ENCODE measurements at places on chromosomes 3 and 15.

DNA sequence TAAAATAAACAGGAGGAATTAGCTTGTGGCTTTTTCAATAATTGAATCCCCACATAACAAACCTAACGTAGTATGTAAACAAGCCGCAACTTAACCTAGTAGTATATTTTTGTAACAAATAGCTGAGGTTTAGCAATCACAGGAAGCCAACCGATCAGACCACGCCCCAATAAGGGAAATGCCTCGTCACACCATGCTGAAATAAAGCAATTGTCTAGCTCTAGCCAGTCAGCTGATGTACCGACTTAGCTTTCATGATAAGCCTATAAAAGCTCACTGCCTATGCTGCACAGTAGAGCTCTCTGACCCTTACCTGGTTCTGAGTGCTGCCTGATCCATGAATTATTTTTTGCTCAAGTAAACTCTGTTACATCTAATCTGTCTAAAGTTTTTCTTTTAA is 208.9 kb downstream of the ROBO1 start:
- no peak for DNase-seq

DNA sequence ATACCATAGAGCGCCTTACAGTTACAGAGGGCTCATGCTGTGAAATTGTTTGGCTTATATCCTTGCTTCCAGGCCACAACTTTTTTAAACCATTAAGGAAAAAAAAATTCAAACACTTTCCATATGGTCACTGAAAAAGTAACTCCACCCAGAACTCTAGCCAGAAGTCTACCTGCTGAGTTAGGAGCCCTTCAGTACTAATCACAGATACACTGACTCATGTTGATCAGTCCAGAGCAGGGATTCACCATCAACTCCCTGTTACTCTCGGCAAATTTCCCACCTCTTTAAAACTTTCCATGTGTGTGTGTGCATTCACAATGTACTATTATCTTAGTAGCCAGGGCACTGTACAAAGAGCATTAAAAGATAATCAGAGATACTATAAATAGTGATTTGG is 372.8 kb downstream of the MAGI1 start:
- DNase-seq: no peak

DNA sequence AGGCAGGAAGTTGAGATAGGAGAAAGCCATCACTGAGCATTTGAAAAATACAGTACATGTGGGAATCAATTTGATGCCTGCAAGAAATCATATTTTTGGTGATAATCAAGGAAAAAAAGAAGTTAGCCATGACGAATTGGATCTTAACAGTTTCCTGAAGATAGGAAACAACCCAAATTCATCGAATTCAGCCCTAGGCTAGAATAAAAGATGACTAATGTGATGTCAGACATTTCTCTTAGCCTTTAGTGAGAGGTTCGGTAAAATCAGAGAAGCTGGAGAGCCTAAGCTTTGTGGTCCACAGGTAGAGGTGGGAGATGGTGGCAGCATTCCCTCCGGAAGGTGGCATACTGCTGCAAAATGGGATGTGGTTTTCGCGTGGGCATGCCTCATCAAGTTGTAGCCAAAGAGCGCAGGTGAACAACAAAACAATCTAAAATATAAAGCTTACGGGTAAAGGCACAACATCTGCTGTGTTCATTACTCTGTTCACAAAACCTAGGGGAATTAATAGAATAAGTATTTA is 144.1 kb upstream of the ALCAM start:
- no peak for DNase-seq

GRCh38 chr3:4340411-4341335 is 37.5 kb downstream of the SETMAR start:
- no peak for DNase-seq

GRCh38 chr15:90287101-90287500 is 21.6 kb downstream of the NGRN start:
- DNase-seq: no peak

DNA sequence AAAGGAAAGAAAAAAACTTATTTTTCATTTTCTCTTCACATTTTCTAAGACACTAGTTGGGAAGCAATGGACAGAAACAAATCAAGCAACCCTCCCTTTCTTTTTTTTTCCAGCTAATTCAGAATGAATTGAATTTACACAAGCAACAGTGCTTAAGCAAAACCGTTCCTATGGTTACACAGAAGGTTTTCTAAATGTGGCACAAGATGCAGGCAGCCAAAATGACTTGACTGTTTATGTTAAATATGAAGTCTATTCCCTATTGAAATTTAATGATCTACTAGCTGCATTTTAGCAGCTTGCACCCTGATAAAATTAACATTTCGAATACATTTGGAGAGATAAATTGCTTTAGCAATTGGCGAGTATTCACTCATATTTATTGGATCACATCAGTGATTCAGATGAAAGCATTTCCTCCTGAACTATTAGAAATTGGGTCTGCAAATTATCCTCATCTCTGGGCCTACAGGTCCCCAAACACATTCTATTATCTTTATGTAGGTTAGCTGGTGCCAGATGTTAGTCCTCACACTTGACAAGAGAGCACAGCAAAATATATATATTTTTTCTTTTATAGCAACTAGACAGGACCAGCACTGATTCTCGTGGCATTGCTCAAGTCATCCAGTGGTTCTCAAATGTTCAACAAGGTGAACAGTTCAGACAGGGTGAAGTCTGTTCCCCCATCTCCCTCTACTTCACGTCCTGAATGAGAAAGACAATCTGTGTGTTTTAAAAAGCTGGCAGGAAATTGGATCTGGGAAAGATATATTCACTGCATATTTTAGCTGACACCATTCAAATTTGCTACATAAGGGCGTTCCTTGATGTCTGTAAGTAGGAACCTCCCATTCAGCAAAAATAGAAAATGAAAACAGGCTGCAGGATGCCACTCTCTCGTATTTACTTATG is 463.6 kb upstream of the KCNMB2 start:
- no peak for DNase-seq

GRCh38 chr3:153162513-153163392 is 727 bp downstream of the RAP2B start:
- no peak for DNase-seq

DNA sequence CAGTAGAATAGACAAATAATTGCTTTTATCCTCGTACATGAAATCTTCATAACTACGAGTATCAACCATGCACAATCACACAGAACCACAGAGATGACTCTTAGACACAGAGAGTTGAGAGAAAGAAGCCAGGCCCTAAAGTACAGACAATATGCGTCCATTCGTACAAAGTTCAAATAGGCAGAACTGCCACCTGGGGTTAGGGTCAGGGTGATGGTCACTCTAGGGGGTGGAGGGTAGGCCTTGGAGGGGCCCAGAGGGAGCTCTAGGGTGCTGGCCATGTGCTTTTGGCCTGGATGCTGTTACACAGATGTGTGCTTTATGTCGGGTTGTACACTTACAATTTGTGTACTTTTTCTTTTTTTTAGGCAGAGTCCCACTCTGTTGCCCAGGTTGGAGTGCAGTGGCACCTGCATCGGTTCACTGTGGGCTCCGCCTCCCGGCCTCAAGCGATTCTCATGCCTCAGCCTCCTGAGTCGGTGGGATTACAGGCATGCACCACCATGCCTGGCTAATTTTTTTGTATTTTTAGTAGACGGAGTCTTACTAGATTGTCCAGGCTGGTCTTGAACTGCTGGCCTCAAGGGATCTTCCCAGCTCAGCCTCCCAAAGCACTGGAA is 65.9 kb upstream of the KLF13 start:
- no peak for DNase-seq

DNA sequence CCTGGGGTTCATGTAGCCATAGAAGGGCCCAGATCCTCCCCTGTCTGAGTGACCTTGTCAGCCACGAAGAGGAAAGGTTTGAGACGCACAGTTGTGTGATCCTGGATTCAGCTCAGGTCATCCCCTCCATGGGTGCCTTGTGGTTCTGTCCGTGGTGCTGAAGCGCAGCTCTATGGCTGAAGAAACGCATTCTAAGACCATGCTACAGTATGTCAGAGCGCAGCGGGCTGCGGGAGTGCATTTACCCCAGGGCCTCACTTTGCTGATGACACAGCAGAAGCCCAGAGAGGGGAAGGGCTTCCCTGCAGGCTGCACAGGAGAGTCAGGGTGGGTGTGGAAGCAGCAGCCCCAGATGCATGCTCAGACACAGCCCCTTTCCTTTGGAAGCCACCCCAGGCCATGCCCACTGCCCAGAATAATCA is 68.8 kb upstream of the IQSEC1 start:
- DNase-seq: peak; percentile 34

- no peak for DNase-seq
These were observed 2.4 kb downstream of the MB21D2 start for GRCh38 chr3:192915304-192915703.

DNA sequence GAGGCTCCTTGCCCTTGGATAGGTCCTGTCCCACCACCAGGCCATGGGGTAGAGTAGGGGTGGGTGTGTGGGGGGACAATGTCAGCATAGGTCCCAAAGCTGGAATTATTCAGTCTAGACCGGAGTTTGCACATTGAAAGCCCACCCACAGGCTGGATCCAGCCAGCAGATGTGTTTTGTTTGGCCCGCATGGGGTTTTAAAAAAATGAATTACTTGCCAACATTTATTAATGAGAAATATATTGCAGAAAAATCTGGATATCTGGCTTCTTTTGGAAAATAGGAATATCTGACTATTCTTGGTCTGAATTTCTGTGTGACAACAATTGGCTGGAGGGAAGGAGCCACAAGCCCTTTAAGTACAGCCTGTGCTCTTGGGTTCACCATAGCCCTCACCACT is 17.3 kb upstream of the LRIG1 start:
- no peak for DNase-seq

DNA sequence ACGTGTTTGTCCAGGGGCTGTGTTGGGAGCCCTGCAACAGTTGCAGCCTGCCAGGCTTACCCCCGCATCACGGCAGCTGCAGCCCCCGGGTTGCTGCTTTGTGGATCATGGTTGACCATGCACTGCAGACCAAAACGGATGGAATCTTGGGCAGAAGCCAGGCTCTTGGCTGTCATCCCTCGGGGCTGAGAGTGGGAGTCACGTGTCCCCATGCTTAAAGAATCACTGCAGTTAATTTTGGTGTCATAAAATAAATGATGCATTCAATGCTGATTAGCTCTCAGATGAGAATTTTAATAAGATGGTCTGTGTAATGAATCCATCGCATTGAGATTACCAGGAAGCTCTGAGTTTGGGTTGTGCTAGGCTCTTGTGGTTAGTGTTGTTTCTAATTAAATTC is 115.6 kb downstream of the CHDH start:
- DNase-seq: no peak

DNA sequence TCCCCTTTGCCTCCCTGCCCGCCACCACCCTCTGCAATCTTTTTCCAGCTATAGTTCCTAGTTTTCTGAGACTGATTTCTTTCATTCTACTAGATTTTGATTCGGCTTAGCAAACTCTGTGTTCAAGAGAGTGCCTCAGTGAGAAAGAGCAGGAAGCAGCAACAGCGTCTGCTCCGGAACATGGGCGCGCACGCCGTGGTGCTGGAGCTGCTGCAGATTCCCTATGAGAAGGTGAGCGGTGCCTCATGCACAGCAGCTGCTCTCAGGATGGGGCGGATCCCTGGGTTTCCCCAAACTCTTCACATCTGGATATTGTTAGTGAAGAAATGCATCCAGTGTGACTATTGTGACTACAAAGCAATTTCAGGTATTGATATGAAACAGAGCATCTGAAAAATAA is 191.8 kb downstream of the ITPR1 start:
- no peak for DNase-seq

DNA sequence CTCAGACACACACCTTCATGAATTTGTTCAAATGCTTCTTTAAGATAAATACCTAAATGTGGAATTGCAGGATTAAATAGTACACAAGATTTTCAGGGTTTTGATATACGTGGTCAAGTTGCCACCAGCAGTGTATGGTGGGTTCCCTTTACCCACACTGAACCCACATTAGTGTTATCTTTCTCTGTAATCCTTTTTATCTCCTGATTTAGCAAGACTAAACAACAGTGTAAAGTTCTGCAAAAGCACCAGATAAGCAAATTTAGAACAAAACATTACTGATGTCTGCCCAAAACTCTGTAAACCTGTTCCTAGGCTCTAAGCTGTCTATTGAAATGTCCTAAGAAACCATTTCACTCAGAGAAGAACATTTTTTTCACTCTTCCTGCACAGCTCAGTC is 352.9 kb downstream of the FHIT start:
- no peak for DNase-seq

GRCh38 chr3:64134882-64135281 is 90.4 kb downstream of the PRICKLE2 start:
- DNase-seq: no peak

DNA sequence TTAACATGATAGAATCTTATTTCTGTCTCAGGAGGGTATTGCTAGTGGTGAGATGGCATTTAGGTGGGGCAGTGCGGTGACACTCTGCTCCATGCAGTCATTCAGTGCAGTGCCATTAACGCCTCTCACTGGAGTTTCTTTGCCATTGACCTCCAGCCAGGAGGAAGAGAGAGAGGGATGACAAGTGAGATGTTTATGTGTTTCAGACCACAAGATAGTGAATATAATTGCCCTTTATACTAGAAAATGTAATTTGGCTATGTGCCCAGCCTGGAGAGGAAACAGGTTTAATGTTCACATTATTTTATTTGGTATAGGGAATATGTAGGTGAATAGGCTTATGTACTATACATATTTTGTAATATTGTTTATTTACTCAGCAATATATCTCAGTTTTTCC is 84.5 kb downstream of the ZIC1 start:
- DNase-seq: no peak

DNA sequence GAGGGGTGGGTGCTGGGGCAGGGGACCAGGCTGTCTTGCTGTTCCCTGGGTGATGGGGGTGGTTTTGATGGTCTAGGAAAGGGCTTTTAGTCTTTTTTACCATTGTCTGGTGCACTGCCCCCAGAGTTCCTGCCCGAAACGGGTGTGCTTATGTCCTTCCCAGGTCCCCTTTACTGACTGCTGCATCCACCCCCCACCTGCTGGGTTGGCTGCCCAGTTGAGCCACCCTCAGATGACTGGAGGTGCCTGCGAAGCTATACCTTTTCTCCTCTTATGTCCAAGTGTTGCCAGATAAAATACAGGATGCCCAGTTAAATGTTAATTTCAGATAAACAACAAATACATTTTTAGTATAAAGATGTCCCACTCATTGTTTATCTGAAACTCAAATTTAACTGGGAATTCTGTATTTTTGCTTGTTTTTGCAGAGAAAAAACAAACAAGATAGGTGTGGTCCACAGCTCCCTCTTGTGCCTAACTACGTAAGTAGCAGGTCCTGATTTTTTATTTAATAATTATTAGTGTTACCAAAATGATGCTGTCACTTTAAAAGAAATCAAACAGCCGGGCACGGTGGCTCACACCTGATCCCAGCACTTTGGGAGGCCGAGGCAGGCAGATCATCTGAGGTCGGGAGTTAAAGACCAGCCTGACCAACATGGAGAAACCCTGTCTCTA is 6.1 kb upstream of the RPP14 start:
- no peak for DNase-seq

DNA sequence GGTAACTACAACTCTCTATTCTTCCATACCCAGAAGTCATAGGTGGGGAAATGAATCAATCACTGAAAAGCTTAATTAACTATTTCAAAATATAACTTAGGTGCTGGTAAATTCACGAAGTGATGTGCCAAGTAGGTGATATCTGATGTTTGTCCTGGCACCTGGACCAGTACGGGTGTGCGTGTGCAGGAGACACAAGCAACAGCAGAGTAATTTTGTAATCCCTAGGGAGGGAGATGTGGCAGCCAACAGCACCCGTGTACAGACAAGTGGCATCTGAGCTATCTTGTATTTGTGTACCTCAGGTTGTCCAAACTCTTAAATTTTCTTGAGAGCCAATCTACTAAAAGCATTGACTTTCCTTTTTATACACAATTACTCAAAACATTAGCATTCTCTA is 22.8 kb downstream of the USF3 start:
- no peak for DNase-seq

Measured in GM19239 (cell line).